ENCODE measurements at places on chromosomes 5 and 9.
A peak's percentile ranks its signal among the peaks of the same experiment; 100 is the strongest.

DNA sequence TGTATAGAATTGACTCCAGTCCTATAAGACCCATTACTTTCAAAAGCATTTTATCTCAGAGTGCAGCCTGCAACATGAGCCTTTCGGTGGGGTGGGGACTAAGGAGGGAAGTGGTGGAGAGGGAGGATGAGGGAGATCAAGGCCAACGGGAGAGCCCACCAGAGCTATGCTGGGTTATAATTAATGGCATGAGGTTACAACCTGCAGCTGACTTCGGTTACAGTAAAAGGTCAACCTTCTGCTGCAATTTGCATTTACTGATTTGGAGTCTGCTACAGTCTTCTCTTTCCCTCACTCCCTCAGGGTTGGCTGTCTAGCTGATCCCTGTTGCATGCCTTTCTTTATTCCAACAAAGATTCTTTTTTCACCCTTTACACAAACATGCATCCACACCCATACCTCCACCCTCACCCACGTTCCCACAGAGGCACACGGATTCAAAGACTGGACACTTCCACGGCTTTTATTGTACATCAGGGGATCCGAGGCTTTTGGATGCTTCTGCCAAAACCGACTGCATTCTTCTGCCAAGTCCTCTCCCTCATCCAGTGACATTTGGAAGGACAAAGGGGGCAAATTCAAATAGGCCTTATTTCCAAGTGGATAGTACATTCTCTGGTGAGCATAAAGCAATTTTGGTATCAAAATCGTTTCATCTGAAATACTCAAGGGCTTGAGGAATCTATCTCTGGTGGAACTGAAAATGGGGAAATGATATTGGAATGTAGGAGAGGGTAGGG lies 381.2 kb downstream of the NFIB start:
- DNase-seq, result no peak

DNA sequence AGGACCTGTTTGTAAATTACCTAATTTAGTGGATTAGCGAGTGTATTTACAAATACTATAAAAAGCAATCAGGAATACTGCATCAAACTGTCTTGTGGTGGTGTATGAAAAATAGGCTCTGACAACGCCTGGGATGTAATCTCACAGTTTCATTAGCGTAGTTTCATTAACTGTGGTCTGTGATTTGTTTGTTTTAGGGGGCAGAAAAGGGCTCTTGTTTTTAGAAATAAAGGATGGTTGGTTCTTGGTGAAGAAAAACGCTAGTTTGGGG lies 1.4 kb downstream of the SLC44A1 start:
- DNase-seq, result no peak

GRCh38 chr9:114493521-114494184 lies 11.6 kb downstream of the WHRN start:
- DNase-seq, result no peak

DNA sequence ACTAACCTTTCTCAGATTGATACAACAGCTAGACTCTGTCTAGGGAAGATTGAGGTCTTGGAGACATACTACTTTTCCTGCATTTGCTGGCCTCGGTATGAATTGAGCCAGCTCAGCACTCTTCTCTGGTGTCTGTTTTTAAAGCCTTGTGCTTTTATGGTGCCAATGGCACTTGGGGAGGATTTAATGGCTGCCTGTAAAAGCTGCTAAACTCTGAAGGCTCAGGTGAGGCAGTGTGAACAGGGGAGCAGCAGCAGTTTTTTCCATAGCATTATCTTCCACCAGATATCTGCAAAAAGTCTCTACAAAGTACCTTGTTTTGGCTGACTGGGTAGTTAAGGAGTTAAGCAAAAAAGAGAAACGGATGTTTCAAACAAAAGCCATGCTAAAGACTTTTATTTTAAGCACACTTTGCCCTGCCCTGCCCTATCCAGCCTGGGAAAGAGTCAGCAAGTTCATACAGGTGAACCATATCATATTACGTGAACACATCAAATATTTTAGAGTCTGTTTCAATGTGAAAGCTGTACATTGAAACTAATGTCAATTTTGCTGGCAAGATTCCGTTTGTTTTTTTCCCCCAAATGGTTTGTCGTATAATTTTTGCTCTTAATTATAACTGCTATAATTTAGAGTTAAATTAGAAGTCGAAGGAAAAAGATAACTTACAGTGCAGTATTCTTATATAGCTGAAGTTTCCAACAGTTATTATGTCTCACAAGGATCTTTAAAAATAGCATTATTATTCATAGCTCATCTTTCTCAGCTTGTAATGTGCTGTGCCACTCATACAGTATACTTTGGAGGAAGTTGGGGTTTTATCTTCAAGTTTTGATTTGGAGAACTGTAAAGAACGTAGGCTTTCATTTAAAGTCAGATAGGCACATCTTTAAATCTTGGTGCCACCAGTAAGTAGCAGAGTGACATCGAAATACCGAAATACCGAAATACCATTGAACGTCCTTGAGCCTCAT lies 424.1 kb upstream of the CD180 start:
- no peak for DNase-seq

DNA sequence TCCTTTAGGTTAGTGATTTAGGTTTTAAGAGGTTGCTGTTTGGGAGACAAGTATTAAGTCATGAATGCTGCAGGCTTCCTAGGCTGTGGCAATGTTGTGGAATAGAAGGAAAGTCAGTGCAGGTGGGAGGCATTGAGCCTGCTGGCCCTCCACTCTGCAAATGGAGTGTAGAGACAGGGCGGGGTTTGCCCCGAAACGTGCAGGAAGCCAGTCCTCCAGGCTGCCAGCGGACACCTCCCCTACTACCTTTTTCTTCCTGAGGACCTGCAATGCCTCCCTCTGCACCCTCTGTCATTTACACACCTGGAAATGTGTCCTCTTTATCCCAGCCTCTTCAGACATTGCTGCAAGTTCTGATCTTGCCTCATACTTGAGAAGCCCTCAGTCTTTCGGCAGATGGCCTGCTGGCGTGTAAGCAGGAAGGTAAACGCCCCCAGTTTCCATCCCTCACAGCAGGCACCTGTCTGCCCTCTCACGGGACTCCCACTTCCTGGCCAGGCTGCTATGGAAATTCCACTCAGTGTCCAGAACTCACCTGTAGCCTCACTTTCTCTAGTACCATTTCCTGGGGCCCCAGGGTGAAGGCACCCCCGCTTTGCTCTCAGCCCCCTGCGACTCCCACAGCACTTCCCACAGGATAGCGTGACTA lies 81.6 kb upstream of the BOD1 start:
- DNase-seq, result no peak

- DNase-seq, result no peak
Observed at GRCh38 chr5:72417333-72418062, 89.7 kb downstream of the ZNF366 start.

DNA sequence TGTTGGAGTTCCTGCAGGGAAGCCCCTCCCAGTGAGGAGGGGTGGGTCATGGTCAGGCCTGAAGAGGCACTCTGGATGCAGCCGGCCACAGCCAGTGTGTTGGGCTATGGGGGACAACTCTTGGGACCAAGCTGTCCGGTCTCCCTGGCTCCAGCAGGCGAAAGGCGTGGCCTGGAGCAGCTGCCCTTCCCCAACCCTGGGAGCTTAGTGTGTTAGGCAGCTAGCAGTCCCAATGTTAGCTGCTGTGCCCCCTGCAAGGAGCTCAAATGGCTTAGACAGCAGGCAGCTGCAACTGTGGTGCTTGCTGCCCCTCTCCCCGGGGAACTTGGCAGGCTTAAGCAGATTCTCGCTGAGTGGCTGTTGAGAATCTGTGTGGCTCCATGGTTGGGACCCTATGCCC lies 67.5 kb upstream of the ACTBL2 start:
- DNase-seq, result no peak

DNA sequence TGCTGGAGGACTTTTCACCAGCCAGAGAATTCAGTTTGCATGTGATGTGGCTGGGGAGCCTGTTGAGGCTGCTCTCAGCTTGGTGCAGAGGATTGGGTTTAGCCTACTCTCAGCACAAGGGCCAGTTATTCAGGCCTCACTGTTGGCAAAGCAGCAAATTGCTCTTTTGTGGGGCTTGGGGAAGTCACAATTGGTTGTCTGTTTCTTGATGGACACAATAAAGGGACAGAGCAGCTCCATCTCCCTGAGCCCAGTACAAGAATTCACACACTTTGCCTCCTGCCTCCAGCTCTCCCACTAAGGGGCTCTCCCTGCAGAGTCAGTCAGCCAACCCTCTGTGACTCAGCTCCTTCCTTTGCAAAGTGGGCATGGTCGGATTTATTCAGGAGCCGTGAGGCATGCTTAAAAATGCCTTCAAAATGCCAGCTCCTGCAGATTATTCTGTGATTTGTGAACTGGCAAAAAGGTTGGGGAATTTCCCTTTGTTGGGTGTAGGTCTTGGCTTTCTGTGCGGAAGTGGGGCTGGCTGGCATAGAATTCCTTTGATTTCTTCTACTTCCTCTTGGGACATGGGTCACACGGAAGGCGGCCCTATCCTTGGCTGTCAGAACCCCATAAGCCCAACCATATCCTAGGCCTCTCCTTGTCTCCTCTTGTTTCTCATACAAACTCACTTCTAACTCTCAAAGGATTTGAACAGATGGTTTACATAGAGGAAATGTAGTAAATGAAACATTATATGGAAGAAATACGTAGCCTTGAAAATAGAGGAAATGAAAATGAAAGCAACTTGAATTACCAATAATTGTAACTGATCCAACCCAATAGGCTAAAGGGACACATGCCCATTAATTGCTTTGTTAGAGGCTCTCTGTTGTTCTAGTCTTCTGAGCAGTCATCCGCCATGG lies 118.7 kb upstream of the CD180 start:
- DNase-seq, result no peak

GRCh38 chr9:88221105-88221504 lies 82.8 kb upstream of the SPATA31C2 start:
- no peak for DNase-seq

GRCh38 chr9:97705354-97705950 lies 8.3 kb upstream of the XPA start:
- no peak for DNase-seq

DNA sequence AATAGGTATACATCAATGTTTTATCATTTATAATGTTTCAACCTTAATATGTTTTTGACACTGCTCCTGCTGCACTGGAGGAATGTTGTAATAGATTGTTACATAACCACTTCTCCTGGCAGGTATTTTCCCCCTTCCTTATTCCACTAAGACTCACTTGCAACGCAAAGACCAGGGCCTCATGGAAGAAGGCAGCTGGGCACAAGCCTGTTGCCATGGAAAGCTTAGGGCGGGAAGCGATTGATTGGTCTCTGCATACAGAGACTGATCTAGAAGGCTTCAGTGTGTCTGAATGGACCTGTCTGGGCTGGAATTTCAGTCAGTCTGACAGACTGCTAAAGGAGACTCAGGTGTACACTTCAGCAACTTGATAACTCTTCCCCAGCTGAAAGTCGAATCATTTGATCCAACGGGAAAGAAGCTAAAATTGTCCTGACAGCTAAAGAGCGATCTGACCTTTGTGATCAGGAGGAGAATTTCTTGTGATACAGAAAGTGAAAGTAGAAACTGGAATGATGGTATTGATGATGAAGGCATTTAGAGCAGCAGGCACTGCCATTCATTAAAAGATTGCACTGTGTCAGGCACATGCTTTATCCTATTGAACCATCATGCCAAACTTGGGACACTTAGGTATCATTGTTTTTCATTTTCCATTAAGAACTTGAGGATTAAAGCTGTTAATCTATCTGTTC lies 65.1 kb downstream of the GRIA1 start:
- no peak for DNase-seq

- DNase-seq, result no peak
Observed at GRCh38 chr5:92206681-92207080, 823.6 kb upstream of the ARRDC3 start.

GRCh38 chr5:118862596-118862995 lies 125.8 kb downstream of the DTWD2 start:
- peak; percentile 61 for DNase-seq

DNA sequence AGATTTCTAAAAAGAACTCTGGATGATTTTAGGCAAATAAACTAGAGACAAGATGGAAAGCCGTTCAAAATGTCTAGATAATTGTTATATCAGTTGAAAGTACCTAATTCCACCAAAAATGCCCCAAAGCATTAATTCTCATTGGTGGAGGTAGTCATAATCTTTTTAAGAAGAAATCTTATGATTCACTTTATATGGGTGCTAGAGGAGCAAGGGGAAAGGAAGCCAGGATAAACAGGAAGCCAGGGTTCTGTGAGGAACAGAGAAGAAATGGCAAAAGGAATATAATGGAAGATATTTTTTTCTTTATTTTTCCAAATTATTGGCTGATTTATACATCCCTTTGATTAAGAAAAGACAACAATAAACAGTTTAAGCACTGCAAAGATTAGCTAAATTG lies 7.8 kb downstream of the YIPF5 start:
- no peak for DNase-seq

DNA sequence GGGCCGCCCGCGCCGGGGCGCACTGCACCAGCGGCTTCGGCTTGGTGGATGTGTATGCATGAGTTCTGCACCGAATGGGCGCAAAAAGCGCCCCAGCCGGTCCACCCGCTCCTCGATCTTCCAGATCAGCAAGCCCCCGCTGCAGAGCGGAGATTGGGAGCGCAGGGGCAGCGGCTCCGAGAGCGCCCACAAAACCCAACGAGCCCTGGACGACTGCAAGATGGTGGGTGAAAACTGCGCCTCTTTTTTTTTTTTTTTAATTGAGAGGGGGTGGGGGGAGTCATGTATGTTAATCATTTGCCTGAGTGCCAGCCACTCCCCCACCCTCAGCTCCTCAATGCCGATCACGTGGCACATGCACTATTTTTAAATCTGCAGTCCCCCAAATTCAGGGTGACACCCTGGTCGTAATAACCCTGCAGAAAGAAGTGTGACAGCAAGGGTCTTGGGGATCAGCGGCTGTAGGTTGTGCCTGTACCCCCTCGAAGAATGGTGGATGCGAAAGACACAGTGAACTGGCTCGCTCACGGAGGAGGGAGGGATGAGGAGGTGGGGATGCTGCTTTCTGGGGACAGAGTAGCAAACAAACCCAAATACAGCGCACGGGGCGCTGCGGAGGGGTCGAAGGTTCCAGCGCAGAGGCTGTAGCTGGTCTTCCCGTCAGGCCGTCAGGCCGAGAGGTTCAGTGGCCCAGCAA lies 900 bp downstream of the RGS7BP start:
- DNase-seq, result no peak

GRCh38 chr9:128910906-128911305 lies 9.9 kb upstream of the PHYHD1 start:
- no peak for DNase-seq

DNA sequence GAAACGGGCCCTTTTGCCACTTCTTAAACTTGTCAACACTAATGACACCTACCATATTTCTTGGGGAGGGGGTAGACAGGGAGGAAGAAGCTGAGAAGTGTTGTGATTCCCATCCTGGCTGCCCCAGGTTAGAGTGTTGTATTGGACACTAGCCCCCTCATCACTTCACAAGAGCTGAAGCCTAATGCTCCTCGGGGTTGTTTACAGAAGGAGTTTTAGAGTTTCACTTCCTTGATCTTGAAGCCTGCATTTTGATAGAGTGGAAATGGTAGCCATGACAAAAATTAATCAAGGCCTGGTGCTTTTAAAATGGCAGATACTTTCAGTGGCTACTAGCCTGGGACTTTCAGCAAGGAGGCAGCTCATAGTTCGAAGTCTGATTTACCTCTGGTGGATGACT lies 11.0 kb upstream of the FAM120AOS start:
- no peak for DNase-seq

GRCh38 chr5:175351126-175351525 lies 92.9 kb downstream of the DRD1 start:
- no peak for DNase-seq
